D341Med (cell line): ENCODE measurements at places on chromosomes 3 and 15.

DNA sequence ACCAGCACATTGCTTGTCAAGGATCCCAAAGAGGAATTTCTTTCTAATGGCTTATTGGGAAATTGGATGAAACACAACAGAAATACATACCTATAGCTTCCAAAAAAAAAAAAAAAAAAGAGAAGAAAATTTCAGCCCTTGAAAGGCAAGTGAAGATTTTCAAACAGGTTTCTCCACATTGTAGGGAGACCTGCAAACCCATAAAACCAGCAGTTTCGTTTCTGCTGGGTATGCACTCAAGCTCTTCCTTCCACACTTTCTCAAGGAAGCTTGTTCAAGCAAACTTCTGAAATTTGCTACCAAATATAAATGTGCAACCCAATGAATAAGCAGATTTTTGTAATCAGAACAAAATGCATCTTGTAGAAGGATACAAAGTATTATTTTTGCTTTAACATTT lies 15.9 kb upstream of the SH3BP5 start:
- no peak for DNase-seq

GRCh38 chr15:58889363-58889762 lies 44.1 kb downstream of the SLTM start:
- DNase-seq, result no peak

DNA sequence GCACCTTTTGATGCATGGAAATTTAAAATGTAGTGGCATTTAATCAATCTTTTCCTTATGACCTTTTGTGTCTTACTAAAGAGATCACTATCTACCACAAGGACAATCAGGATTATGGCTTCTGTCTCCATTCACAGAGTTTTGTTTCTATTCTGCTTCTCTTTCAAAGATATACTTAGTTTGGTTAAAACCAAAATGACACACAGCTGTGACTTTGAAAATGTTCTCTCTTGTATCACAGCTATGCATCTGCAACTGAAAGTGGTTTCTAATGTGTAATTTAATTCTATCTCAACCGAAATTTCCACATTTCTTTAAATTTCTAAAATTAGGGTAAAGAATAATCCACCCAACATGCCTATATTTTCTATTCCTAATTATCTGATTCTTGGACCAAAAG lies 27.7 kb downstream of the HLTF start:
- no peak for DNase-seq

GRCh38 chr3:52494886-52495495 lies at the start of gene STAB1:
Gene STAB1 (plus strand): TSS chr3:52495338. CDS start chr3:52495414, 76 bp downstream.
- DNase-seq, result no peak

DNA sequence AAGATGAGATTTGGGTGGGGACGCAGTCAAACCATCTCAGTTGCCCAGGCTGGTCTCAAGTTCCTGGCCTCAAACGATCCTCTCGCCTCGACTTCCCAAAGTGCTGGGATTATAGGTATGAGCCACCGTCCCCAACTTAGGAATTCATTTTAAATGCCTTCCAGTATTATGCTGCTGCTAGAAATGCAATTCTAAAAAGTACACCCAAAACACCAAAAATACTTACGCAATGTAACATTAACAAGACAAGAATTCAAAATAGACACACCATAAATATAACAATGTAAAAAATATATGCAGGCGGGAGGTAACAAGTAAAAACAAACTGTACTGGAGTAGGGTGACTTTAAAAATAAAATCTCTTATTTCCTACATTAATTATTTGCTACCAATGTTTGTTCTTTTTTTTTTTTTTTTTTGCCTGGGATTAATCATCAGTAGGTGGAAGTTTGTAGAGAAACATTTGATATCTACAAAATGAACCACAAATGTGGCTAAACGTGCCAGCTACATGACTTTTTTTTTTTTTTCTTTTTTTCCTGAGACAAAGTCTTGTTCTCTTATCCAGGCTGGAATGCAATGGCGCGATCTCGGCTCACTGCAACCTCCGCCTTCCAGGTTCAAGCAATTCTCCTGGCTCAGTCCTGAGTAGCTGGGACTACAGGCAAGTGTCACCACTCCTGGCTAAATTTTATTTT lies 56.8 kb downstream of the SETMAR start:
- DNase-seq, result no peak

GRCh38 chr3:137764001-137764433 lies at the start of gene SOX14:
Gene SOX14 (plus strand): TSS chr3:137764315. CDS start chr3:137764785, 470 bp downstream.
- DNase-seq, result peak; percentile 78

DNA sequence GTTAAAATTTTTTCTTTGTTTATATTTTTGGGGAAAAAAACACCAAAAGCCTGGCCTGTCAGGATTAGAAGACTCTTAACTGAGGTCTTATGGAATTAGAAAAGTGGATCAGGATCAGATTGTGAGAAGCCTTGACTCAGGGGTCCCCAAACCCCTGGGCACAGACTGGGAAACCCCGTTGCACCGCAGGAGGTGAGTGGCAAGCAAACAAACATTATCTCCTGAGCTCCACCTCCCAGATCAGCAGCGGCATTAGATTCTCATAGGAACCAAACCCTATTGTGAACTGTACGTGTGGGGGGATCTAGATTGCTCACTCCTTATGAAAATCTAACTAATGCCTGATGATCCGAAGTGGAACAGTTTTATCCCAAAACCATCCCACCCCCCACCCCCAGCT lies 117.2 kb downstream of the TCF12 start:
- DNase-seq, result no peak

- no peak for DNase-seq
Measured at GRCh38 chr3:114794894-114795630, 352.0 kb downstream of the ZBTB20 start.

GRCh38 chr3:23954144-23954543 lies 9.1 kb downstream of the NR1D2 start:
- no peak for DNase-seq

GRCh38 chr3:135792174-135792573 lies 173.4 kb upstream of the PPP2R3A start:
- DNase-seq, result no peak

GRCh38 chr15:60612400-60613048 lies 133.6 kb upstream of the ICE2 start:
- DNase-seq, result no peak

DNA sequence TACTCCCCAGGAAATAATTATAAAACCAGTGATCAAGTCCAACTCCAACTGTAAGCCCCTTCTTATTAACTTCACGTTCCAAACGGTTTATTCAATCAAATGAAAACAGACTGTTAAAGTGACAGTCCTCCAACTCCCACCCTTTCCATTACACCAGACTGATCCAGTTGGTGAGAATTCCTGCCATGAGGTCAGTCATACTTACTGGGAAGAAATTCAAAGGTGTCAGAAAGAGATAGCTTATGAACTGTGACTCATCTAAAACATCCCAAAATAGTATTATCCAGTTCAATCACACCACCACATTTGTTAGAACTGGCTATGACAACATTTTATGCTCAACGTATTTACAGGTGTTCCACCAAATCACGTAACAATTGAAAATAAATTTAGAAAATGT lies 19.5 kb downstream of the SMARCC1 start:
- DNase-seq, result no peak

GRCh38 chr3:12073106-12073505 lies 68.9 kb downstream of the SYN2 start:
- DNase-seq, result no peak

DNA sequence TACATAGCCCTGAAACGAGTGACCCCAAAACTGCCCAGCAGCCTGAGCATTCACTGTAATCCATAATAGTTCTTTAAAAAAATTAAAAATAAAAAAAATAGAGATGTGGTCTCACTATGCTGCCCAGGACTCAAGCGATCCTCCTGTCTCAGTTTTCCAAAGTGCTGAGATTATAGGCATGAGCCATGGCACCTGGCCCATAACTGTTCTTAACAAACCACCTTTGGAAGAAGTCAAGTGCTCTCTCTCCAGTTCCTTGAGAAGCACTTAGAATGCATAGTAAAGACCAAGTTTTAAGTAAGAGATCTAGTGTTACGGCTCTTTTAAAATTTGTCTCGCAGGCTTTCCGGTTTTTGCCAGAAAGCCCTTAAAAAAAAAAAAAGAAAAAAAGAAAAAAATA lies 8.2 kb downstream of the CDC25A start:
- DNase-seq, result no peak

DNA sequence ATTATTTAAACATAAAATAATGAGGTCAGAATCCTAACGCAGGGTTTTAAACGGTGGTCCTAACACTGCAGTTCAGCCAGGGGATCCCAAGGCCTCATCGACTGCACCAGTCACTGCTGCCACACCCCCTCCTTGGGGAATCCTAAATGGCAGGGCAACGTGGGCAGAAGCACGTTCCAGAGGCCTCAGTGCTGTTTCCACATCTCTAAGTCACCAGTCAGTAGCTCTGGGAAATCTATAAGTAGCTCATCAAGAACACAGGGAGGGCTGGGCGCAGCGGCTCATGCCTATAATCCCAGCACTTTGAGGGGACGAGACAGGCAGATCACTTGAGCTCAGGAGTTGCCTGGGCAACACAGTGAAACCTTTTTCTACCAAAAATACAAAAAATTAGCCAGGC lies 47.5 kb downstream of the PRTG start:
- peak; percentile 71 for DNase-seq

- no peak for DNase-seq
Measured at GRCh38 chr3:37594873-37595783, 266.6 kb upstream of the CTDSPL start.

DNA sequence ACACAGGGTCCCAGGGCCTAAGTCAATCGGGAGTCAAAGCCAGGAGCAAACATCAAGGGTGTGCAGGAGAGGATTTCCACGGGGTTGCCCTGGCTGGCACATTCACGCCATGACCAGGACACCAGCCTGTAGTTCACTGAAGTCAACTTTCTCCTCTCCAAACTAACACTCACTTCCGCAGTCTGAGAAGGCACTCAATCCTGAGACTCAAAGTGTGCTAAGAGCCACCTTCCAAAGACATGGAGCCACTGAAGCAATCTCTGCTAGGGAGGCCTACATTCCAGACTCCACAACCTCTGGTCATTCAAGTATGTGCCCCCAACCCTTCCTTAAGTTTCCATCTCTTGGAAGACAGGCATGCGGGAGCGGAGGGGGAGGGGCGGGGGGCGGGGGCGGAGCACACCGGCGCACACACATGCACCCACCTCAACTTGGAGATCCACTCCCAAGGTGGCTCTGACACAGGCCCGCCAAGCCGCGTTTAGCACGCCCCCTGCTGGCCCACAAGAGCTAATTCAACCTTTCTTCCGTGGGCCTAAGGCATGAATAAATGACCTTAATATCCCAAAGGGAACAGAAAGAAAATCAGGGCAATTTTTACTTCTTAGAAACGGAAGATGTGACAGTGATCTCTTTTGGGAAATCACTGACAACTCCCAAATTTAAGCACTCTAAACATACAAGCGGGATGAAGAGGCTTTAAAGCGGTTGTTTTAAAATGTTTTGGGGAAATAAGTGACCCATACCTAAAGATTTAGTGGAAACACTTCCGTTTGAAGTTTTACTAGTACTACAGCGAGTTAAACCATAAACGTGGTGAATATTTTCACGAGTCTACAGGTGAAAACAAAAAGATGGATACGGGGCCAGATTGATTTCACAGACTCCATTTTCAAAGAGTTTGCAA lies 162.5 kb upstream of the CHRNA7 start:
- DNase-seq, result peak; percentile 79

DNA sequence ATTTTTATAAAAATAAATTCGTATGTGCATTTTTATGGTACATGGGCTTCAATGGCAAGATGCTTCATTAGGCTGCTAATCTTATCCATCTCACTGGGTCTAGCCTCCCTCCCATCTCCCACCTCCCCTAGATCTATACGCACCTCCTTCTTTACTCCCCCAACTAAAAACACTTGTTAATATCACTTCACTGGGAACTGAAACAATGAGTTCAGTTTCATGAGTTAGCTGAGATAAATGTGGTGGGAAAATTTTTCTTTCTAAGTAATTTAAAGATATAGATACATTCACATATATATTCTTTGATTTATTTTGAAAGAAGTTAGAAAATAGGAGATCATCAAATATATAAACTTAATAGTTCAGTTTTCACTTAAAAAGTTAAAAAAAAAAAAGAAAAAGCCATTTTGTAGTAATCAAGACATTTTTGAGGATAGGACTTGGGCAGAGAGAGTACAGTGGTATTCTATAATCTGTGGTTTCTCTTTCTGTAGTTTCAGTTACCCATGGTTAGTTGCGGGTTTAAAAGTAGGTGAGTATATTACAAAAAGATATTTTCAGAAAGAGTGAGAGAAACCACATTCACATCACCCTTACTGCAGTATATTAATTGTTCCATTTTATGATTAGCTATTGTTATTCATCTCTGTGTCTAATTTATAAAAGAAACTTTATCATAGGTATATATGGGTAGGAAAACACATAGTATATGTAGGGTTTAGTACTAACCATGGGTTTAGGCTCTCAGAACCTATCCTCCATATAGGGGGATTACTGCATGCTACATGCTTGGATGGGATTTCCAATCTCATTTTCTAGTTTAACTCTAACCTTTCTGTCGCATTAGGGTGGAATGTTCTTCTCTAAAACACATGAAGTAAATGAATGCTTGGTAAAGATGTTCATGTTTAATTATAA lies 316.0 kb upstream of the CBLB start:
- no peak for DNase-seq

DNA sequence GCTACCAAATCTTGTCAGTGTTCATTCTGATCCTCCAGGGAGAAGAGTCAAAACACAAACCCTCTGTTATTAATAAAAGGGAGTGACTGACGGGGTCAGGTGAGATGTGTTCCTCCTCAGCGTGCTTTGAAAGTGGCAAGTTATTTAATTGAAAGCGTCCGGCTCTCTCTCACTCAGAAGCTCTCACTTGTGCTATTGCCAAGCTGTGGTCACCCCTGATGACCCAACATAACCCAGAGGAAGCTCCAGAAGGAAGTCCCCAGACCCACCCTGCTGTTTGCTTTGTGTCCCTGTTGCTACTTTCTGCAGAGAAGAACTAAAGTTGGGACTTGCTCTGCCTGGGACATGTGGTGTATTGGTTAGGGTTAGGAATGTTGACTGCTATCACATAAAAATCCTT lies 235.6 kb downstream of the EDEM1 start:
- no peak for DNase-seq

DNA sequence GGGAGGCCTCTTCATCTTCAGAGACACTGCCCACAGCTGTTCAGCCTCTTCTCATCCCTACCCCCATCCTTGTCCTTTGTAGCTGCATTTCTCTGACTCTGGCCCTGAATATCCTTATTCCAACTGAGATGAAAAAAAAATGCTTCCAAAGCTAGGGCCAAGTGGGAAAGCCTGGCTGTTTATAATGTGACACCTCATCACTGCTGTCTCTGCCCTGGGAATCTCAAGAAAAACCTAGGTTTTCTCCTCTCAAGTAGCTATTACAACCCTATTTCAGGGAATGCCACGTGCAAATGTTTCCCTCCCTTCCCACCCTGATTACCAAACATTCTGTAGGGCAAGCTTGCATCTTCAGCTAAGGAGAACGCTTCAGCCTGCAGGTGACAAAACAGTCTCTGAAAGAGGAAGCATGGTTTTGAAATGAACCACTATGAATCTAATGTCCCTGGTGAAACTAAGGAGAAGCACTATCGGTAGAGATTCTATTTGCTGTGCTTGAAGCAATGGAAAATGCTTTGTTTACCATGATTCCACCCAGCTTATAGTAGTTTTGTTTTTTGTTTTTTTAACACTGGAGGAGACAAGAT lies 65.4 kb downstream of the USF3 start:
- no peak for DNase-seq
